Fibroblast of the conjunctiva (primary cell): ENCODE measurements at places on chromosomes 1 and 21.

DNA sequence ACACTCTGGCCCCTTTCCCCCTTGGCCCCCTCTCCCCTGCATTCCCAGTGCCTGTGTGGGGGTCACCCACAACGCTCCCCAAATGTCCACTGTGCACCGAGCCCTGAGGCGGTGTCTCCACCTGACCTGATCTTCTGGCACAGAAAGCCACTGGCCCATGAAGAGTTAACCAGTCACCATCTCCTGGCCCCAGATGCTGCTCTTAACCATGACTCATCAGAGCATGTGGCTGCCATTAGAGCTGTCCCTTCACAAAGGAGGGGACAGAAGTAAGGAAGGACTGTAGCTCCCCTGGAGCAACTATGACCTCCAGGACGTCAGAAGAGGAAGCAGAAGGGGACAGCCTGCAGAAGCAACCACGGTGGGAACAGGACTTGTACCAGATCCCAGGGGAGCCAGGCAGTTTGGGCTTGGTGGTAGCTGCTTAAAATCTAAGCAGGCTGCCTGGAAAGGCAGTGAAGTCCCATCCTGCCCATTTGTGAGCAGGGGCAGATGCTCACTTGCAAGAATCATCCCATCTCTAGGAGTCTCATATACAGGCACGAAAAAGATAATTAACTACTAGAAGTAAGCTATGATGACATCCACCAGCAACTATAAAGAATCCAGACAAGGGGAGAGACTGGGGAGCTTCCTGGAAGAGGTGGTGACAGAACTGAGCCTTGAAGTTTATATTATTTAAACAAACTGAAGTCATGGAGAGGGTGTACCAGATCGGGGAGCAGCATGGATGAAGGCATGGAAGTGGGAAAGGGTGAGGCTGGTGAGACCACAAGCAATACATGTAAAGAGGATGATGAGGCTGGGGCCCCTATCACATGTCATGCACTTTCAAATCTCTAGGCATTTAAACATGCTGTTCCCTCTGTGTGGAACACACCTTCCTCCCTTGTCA is 1.1 kb upstream of the TTC39A start:
- DNase-seq, result no peak

- no peak for DNase-seq
Measured at GRCh38 chr1:16134066-16134801, 21.6 kb downstream of the EPHA2 start.

DNA sequence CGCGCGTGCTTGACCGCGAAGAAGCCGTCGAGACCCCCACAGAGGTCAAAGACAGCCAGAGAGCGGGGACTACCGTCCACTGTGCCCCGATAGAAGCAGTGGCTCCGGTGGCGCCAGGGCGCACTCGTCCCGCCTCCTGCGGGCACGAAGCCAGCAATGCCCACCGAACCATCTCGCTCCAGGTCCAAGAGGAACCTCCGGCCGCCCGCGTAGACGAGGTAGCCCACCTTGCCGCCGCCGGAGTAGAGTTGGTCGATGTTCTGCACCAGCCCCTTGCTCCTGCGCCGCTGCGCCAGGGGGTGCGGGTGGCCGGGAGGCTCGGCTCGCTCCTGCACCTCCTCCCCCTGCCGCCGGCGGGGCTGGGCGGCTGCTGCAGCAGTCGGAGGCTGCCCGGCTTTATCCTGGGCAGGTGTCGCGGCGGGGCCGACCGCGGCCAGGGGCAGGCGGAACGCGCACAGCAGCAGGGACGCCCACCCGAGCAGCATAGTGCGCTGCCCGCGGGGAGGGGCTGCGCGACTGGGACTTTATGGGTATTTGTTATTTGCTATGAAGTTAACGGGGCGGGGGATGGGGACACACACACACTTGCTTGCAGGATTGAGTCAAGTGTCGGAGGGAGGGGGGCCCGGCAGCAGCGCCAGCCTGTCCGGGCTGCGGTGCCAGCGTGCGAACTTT is 844 bp downstream of the ADAMTS5 start:
- no peak for DNase-seq

DNA sequence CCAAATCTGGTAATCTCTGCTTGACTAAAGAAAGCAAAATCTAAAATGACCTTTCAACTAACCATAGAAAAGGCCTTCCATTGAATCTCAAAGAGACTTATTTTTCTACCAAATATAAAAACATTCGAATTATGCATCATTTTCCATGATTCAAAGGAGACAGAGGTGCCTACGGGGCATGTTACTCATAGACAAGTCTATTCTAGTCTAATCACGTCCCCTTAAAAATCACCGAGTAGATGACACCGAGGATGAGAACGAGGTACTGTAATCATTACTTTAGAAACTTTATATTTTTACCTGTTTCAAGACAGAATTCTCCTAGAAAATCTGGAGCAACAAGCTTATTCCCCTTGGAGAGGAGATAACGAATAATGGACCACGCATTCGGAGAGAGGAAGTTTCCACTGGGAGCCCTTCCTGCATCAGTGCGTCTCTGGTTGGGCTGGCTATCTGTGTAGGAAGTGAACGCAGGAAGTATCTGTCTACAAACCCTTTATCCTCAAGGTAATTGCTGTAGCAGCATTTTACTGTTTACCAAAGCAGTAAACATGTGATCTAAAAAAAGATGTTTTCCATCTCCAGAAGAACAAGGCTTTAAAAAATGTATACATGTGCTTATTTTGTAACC is 9.5 kb downstream of the ERG start:
- DNase-seq, result no peak

GRCh38 chr1:208587110-208587509 is 342.9 kb upstream of the PLXNA2 start:
- no peak for DNase-seq

GRCh38 chr1:87435484-87435883 is 106.8 kb downstream of the LMO4 start:
- DNase-seq, result no peak

- no peak for DNase-seq
Measured at GRCh38 chr1:62309906-62310305, 9.3 kb downstream of the KANK4 start.

DNA sequence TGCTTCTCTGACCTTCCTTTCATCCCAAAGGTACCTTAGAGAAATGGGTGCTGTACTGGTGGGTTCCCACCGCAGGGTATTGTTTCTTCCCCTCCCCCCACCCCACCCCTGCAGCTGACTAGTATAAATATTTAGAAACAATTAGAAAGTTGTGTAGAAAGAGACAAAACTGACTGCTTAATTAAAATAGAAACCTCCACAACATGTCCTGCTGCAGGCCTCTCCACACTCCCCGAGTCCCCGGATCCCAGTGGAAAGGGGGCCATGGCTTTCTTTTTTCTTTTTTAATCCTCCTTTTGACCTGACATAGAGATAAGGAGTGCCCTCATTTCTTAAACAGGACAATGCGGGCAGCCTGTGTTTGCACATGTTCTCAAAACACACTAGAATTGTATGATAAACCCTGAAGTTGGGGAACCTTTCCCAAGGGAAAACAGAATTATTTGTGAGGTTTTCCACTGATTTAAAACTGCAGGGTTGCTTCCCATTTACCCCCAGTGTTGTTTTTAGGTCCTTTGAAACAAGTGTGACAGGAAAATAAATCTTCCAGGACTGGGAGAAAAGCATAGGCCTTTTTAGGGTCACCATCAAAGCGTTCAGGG is 1.7 kb downstream of the RHOU start:
- DNase-seq, result no peak

DNA sequence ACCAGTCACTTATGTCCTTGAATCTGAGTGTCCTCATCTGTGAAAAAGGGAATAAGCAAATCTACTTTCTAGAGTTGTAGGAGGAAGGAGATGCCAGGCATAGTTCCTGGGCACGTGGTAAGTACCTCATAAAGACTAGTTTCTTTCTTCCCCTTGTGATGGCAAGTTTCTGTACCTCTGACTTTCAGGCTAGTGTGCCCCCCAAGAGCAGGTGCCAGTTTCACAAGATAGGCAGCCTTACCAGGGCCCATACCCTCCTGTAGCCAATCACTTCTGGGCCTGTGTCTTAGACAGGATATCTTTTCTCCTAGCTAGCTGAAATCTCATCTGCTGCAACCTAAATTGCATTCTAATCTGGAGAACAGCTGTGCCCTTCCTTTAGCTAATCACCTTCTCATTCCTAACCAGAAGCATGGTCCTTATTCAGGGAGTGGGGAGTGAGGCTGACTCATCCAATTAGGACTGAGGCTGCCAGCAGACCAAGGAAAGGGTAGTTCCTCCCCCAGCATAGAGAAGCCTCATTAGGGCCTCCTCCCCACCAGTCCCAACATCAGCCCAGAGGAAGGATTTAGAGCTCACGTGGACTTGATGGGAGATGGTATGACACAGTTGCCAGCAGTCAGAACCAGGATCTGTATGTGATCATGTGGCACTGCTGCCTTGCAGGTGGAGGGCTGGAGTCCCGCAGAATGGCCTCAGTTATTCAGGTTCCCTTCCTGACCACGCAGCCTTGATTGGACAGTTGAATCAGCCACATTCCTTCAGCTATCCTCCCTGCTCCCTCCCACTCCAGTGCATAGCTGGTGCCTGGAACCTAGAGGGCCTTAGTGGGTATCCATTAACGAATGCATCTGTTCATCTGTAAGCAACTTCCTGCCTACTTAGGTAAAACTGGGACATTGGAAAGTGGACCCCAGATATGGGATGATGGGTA is 7.9 kb downstream of the KLHDC8A start:
- no peak for DNase-seq

- DNase-seq, result no peak
Measured at GRCh38 chr1:60427194-60427593, 353.6 kb upstream of the C1orf87 start.

DNA sequence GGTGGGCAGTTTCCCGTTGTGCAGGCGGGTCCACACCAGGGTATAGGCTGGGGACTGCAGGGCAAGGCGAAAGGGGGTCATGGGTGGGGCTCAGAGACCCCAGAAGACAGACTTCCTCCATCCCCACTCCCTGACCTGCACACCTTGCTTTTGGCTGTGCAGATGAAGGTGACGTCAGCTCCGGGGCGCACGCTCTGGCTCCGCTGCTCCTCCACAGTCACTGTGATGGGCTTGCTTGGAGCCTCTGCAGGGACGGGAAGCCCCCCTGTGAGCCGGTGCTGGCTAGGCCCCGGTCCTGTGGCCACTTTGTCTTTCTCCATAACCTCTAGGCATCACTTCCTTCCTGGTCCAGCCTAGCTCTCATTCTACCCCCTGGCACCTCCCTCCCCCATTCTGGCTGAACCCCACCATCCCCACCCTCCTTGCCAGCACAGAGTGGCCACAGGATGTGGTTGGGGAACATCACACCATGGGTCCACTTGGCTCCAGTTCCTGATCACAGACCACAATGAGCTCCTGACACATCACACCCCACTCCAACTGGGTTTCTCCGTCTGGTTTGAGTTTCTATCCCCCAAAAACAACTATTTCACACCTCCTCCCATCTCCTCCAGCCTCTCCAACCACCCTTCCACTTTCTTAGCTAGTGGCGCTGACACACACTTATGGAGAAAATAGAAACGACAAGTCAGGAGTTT is 45.2 kb downstream of the LDLRAD2 start:
- DNase-seq, result no peak

DNA sequence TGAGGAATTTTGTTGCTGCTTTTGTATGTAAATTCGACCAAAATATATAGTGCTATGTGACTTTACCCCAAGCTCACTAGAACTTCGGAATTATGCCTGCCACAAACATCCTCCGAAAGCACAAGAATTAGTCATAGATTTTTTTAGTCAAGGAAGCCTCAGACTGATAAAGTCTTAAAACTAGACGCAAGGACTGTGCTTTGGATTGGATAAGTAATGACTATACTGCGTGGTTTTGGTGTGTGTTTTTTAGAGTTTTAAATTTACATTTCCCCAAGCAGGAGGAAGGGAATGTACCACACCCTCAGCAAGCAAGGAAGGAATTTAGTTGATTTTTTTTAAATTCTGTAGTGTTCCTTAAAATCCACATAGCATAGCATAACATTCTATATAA is 10.3 kb downstream of the WLS start:
- DNase-seq, result no peak

DNA sequence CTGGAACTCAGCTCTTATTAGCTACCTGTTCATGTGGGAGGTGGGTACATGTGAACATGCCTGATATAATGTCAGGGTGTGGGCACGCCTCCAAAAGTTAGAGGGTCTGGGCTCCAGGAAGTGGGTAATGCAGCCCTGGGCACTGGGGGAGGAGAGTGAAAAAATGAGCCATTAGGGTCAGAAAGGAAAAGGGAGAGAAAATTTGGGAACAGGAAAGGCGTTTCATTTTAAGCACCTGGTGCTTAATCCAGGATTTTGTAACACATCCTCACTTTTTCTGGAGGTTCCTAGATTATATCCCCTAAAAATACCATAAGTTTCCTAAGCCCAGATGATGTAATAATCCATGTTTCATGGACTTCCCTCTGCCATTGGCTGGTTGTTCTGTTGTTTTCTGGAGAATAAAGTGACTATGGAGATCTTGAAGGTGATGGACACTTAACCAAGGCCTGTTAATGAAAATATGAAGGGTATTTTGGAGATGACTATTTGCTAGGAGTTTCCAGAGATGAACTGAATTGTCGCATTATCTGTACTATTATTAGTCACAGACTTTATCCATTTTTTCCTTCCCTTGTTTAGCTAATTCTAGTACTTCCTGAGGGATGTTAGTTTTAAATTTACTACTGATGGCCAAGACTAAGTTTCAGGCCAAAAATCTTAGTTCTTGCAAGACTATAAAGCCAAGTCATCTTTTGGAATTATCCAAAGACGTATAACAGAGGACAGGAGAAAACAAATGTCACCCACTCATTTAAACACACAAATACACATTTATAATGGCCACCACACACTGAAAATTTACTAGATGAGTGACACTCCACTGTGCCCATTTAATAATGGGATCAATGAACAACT is 24.4 kb upstream of the TARBP1 start:
- no peak for DNase-seq

DNA sequence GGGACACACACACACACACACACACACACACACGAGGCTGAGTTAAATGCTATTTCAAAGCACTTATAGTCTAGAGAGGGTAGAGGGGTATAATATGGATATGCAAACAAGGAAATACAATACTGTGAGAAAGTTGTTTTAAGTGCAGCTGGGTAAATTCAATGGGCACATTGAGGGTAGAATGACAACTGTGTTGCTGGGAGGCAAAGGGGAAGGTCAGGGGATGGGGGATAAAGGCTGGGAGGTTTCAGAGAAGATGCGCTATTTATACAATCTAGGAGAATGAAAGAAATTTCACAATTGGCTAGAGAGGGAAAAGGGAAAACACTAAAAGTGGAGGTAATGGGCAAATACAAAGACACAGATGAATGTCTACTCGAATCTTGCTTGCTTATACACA is 19.4 kb downstream of the EXTL2 start:
- DNase-seq, result no peak

DNA sequence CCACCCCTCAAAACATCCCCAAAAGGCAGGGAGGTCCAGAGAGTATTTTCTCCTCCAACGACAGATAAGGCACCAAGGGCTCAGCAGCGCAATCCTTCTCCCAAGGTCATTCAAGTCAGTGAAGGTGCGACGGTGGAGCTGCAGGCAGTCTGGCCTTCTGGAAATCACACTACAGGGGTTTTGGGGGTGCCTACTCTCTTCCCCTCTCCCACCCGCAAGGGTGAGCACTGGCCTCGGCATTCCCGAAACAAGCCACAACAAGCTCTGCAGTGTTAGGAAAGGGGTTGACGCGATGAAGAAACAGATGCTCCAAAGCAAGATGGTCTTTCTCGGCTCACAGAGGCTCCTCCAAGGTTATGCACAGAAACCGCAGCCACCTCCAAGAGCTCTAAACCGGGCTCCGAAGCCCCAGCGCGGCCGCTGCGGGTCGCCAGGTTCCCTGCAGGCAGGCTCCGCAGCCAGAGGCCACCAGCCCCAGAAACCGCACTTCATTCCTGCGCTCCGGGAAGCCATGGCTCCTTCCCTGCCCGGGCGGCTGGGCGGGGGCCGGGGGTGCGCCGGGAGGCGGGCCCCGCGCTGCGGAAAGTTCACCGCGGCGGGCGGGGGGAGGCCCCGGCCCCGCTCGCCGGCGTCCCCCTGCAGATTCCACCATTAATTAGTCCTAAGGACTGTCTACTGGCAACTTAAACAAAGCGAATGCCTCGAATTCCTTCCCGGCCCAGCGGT is 1.1 kb downstream of the LUZP1 start:
- no peak for DNase-seq
